ENCODE measurements at places on chromosomes 2 and 18.
A peak's percentile ranks its signal among the peaks of the same experiment; 100 is the strongest.

DNA sequence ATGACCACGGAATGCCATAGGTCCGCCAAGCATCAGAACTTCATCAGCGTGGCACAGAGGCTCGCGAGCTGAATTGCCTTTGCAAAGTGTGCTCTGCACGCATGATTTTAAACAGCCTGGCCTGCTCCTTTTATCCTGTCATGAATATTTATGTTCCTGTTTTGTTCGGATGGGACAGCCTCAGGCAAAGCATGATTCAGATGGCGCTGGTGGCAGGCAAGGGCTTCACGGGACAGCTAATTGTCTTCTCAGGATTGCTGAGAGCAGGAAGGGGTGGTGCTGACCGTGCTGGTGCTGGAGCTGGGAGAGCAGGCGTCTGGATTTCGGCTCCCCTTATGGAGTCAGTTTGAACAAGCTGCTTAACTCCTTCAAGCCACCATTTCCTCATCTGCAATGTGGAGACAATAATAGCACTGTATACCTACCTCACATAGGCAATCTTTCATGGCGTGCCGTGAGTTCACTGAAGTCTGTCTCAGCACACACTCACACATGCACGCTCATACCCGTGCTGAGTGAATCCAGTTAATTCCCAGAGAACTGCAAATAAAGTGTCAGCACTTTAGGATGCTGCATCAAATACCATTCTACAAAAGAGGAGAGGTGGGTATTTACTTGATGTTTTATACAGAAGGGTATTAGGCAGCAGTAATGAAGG is 79.7 kb upstream of the APCDD1 start:
- peak; percentile 84 for DNase-seq

- no peak for DNase-seq
These were observed 15.9 kb upstream of the LHCGR start for GRCh38 chr2:48771241-48772014.

- peak; percentile 41 for DNase-seq
These were observed 30.8 kb downstream of the TBC1D8 start for GRCh38 chr2:101120124-101120996.

DNA sequence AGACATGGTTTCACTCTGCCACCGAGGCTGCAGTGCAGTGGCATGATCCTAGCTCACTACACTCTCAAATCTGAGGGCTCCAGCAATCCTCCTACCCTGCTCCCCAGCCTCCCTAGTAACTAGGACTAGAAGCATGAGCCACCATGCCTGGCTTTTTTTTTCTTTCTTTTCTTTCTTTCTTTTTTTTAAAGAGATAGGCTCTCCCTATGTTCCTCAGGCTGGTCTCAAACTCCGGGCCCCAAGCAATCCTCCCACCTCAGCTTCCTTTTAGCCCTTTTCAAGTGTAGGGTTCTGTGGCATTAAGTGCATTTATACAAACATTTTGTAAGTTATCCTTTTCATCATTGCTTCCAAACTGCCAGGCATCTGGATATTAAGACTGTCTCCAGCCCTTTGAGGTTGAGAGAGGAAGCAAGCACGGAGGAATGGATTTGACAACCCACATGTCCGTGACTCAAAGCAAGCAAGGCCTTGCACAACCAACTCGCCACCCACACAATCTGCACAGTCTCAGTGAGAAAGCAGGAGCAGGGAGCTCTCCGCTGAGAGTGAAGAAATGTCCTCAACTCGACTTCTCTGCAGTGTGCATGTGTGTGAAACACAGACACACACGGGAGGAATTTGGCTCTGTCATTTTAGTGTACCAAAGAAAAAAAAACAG is 65.6 kb downstream of the ATP8B1 start:
- DNase-seq, result peak; percentile 89

Data from BJ (cell line).